ENCODE measurements at places on chromosomes 1 and 21.

- DNase-seq, result no peak
Measured at GRCh38 chr1:57857809-57858208, 433.9 kb upstream of the DAB1 start.

DNA sequence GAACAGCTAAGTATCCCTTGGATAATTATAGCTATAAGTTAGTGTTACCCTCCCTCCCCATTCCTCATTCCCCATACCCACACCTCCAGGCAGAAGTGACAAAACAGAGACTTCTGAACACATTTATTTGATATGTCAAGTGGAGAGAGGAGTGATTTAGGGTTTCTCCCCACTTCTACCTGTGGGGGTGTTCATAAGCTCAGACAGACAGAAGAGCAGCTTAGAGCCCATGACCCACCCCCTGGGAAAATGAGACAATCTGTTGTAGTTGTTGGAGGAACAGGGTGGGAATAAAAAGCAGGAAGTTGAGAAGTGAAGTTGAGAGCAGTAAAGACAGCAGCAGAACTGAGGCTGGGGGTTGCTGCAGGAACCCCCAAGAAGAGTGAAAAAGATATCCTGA lies 1.5 kb upstream of the LIX1L start:
- DNase-seq, result no peak

DNA sequence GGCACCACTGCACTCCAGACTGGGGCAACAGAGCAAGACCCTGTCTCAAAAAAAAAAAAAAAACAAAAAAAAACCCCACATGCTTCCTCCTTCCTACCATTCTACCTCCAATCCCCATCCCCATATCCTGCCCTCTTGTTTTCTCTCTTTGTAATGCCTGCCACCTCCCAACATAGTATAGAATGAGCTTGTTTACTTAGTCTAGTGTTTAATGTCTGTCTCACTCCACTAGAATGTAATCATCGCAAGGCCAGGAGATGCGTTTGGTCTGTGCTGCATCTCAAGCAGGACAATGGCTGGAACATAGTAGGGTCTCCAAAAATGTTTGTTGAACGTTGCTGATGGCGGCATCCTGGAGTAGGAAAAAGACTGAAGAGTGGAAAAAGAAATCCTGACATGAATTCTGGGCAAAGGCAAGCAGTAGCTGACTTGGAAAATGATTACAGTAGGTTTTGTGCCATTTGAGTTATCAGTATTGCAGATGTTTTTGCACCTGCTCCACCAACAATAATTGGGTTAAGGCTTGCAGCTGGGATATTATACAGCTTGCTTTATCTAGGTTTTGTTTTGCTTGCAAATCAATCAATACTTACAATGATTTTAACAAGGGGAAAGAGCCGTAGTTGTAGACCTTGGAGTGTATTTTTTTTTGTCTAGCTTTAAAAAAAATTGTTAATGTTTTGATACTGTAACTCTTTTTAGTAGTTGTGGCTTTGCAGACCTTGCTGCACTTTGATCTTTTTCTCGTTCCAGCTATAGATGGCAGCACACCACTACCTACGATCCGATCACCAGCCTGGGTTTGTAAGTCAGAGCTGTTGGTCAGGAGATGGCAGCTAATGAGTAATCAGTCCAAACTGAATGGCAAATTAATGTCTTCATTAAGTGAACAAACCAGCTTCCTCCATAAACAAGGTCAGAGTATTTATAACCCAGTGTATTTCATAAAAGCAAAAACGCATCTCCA lies 62.4 kb downstream of the BACH1 start:
- DNase-seq, result no peak

DNA sequence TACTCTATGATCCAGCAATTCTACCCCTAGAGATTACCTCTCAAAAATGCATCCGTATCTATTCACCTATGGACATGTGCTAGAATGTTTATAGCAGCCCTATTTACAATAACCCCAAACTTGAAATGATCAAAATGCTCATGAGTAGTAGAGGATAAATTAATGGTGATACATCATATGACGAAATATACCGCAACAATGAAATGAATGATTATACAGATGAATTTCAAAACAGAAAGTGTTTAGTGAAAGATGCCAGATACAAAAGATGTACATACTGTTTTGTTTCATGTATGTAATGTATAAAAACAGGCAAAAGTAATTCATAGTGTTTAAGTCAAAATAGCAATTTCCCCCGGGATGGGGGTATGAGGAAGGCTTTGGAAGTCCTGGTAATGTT lies 91.0 kb upstream of the CD55 start:
- no peak for DNase-seq

DNA sequence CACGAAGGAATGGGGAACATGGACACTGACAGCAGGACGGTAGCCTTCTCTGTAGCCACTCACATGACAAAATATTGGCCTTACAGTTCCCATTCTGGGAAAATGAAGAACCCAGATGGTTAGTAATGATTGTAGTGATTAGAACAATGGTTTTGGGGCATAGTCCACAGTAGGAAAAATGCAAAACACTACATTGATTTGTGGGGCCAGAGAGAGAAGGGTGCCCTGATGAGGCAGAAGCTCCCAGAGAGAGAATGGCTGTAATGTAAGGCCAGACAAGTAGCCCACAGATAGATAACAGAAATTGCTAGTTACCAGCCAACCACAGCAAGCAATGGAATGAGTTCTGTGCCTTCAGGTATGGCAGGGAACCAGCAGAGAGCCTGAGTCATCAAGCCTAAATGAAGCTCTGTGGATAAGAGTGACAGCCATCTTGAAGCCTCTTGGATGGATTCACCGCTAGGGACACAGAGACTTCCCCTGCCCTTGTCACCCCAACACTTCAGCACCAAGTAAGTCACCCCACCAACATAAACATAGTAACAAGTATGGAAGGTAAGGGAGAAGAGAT lies 206.1 kb downstream of the BACH1 start:
- DNase-seq, result no peak

- DNase-seq, result no peak
Measured at GRCh38 chr1:148373192-148373925, 109.7 kb downstream of the PPIAL4G start.

DNA sequence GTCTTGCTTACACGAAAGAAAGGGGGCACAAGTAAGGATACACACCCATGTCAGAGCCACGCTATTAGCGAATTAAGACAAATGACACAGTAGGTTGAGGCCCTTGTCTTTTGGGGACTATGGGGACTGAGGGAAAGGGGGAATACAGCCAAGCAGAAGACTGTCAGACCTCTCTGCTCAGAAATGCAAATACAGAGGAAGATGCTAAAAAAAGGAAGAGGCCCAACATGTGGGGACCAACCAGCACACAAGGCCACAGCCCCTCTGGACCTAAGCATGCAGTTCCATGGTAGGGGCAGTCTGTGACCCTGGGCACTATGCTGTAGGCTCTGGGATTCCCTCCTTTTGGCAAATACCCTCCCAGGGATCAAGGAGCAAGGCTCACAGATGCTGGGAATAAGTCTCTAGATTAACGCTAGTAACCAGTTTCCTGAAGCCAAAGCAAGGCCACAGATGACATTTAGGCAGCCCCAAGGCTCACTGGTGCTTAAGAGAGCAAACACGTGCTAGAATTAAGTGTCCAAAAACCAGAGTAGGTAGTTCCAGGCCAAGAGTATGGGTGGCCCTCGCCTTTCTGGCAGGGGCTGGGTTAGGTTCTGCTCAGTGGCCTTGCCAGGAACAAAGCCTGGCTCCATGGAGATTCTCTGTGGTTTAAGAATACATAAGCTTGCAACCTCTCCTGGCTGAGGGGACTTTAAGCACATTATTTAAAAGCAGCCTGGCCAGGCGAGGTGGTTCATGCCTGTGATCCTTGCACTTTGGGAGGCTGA lies 38.2 kb downstream of the RABIF start:
- no peak for DNase-seq

- no peak for DNase-seq
Measured at GRCh38 chr1:185154912-185155513, 1.7 kb downstream of the TRMT1L start.

DNA sequence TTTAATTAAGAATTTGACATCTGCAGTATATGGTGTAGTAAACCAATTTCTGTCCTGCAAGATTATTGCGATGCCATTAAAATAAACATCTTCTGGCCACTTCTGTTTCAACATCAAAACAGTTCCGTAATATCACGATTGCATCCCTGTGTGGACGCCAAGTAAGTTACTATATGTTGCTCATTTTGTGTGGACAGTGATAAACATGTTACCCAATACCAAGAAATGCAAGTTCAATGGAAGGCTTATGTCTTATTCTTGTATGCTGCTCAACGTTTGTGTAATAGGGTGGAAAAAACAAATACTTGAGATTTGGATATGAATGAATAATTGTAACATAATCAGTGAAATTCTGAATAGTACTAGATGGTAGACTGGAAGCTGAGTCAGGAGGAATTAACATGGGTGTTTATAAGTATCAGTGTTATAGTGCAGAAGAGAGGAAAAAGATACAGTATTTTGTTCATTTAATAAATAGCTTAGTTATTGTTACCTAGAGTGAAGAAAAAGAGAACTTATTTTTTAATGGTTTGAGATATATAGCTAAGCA lies 15.2 kb downstream of the TTC3 start:
- DNase-seq, result no peak

DNA sequence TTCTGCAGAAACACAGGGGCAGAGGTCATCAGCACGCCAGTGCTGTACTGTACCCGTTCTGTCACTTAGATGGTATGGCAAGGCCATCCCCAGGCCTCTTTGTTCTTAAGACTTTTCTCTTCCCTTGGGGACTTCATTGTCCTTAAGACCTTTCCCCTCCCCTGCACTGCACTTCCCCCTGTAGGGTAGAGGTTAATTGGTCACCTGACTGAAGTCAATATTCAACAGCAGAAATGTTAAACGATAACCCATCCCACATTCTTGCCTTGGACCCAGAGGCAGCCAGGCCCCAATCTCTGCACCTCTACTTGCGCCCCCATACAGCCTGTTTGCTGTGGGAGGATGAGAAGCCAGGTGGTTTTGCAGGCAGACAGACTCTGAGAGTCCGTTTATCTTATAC lies 10.2 kb downstream of the PHGDH start:
- no peak for DNase-seq

- no peak for DNase-seq
Measured at GRCh38 chr1:22627331-22627730, 9.1 kb upstream of the C1QA start.

DNA sequence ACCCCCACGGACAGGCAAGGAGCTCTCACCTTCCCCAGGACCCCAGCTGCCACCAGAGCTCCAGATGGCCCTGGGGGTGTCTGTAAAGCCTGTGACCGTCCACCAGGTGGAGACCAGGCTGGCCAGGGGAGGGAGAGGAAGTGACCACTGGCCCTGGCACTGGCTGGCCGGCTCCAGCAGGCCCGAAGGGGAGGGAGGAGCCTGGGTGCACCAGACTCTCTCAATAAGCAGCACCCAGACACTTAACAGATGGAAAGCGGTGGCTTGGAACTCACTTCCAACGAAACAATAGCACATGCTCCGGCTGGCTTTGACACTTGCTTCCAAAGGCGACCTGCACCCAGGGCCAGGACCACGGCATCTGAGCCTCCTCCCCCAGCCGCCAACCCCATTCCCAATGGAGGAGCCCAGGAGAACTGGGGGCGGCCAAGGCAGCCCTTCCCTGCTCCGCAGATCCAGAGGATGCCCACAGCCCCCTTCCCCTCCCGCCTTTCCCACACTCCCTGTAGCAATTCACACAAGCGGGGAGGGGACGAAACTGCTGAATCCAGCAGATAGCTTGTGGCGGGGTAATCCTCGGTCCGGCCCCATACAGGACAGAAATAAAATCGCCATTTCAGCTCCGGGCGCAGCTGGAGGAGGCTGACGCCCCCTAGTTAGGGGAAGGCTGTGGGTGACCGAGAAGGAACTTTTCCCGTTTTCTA lies 742 bp upstream of the PDE9A start:
- DNase-seq, result no peak

- no peak for DNase-seq
Measured at GRCh38 chr1:166133857-166134256, 32.9 kb downstream of the FAM78B start.

DNA sequence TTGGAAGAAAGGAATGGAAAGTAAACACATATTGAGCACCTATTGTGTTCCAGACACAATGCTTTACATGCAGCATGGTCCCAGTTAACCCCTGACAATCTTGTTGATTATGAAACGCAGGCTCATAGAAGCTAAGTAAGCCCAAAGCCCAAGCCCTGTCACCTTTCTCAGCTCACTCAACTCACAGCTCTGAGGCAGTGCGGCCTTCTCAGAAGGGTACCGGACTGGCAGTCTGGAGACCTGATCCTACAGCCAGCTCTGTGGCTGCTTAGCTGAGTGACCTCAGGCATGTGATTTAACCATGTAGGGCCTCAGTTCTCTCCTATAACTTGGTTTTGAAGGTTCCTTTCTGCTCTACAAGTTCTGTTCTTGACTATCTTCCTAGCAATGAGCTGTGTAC lies 464 bp upstream of the RNASEL start:
- DNase-seq, result no peak

- DNase-seq, result no peak
Measured at GRCh38 chr21:35026153-35026500, 23.0 kb downstream of the RUNX1 start.

- peak; percentile 9 for DNase-seq
Measured at GRCh38 chr1:86419277-86419903, 4.6 kb upstream of the CLCA2 start.

GRCh38 chr1:119446321-119446720 lies 31.4 kb downstream of the HSD3B2 start:
- DNase-seq, result no peak

DNA sequence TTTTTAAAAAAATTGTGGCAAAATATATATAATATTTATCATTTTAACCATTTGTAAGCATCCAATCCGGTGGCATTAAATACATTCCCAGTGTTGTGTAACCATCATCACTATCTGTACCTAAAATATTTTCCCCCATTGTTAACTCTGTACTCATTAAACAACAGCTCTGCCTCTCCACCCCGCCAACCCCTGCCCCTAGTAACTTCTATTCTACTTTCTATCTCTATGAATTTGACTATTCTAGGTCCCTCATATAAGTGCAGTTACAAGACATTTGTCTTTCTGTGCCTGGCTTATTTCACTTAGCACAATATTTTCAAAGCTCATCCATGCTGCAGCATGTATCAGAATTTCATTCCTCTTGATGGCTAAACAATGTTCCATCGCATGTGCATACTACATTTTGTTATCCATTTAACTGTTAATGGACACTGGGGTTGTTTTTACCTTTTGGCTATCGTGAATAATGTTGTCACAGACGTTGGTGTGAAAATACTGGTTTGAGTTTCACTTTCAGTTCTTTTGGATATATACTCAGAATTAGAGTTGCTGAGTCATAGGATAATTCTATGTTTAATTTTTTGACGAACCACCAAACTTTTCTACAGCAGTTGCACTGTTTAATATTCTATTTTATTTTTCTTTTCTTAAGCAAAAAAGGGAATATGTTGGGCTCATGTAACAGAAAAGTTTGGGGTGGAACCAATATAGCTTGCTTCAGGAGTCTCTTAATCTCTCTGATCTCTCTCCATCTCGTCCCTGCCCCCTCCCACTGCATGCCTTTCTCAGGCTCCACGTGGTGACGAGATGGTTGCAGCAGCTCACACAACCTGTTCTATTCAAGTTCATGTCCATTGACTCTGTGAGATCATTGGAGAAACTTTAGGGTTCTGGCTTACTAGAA lies 25.2 kb upstream of the RCAN1 start:
- no peak for DNase-seq

- no peak for DNase-seq
Measured at GRCh38 chr21:38267991-38268863, 11.4 kb downstream of the KCNJ15 start.
